ENCODE measurements at places on chromosomes 3 and 15. TPM values are rescaled to one million over a fixed set of nuclear protein-coding genes. Genes with fewer than 3 reads are reported as not detected.
A peak's percentile ranks its signal among the peaks of the same experiment; 100 is the strongest.

SLC24A5 gene
- total RNA-seq: 0.83 TPM

DNA sequence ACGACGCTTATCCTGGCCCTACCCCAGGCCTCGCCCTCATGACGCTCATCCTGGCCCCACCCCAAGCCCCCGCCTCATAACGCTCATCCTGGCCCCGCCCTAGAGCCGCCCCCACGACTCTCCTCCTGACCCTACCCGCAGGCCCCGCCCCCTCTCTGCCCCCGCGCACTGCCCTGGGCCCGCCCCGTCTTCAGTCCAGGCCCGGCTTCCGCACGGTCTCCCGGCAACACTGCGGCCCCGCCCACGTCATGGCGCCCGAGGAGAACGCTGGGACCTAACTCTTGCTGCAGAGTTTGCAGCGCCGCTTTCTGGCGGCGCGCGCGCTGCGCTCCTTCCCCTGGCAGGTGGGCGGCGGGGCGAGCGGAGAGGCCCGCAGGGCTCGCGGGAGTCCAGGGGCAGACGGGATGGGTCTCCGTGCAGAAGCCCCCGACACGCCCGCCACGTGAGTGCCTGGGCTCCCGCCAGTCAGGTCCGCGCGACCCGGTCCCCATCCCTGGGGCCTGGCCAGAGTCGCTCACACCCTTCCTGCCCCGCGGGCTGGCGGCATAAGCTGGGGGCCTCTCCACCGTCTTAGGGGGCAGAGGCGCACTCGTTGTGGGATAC, 52.5 kb upstream of the ROPN1B start:
- DNase-seq: peak; percentile 99
- peak overlapping the region; percentile 87 for H3K27ac ChIP-seq
- H3K4me1 ChIP-seq: peaks cover 5% of the 10 kb centered on the region
- no peaks in the 10 kb centered on the region for H3K36me3 ChIP-seq
- H3K4me3 ChIP-seq: peak overlapping the region; percentile 36

DNA sequence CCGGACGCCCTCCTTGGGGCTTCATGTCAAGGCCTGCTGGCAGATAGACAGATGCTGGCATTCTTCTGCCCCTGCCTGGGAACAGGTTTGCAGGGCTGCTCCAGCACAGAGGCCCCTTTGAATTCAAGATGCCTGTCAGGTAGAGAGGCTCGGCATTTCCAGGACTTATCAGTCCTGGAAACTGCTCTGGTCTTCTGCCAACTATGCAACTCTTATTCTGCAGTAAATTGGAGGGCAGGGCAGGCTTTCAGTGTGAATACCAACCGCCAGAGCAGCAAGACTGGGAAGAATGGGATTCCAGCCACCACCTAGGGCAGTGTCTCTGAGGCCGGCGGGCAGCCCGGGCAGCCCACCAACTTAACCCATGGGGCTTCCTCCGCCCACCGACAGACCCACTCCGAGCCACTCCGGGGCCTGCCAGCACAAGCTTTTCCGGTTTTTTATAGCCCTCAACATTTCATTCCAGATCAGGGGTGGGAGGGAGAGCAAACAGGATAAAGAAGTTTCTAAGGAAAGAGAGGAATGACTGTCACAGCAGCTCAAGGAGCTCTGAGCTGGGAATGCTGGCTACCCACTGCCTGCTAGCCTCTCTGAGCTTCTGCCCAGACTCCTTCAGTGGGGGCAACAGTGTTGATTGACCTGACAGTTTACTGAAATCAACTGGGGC, 140.9 kb downstream of the NTRK3 start:
- no peaks in the 10 kb centered on the region for H3K27me3 ChIP-seq
- H3K27ac ChIP-seq: no peak overlapping the region
- peaks cover 3% of the 10 kb centered on the region for H3K4me1 ChIP-seq
- H3K4me3 ChIP-seq: no peak overlapping the region

DNA sequence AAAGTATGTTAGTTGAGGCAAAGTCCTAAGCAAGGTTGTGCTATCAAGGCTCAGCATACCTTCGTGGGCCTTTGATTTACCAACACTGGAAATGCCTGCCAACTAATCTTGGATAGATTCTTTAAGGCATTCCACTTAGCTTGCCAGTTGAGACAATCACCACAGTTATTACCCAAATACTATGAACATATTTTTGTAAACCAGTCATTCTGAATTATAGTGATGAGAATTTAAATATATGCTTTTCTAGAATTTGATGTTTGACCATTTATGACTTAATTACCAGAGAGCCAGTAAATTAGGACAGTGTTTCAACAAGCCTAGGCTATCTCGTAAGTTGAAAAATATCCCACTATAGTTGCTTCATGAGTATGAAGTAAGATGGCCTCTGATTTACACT, 15.5 kb downstream of the TRIM59 start:
- H3K4me1 ChIP-seq: no peaks in the 10 kb centered on the region
- no peak overlapping the region for H3K27ac ChIP-seq
- H3K27me3 ChIP-seq: no peaks in the 10 kb centered on the region
- no peak for DNase-seq
- H3K36me3 ChIP-seq: peaks cover 23% of the 10 kb centered on the region

- no peak overlapping the region for H3K4me3 ChIP-seq
- peak; percentile 78 for DNase-seq
- H3K4me1 ChIP-seq: peaks cover 46% of the 10 kb centered on the region
Observed at GRCh38 chr15:70504988-70505387, 258.4 kb downstream of the UACA start.

GRCh38 chr3:99848433-99848832, 30.8 kb downstream of the CMSS1 start:
- no peaks in the 10 kb centered on the region for H3K27me3 ChIP-seq
- H3K4me3 ChIP-seq: no peak overlapping the region
- peaks cover 26% of the 10 kb centered on the region for H3K4me1 ChIP-seq
- H3K36me3 ChIP-seq: peaks cover 6% of the 10 kb centered on the region
- DNase-seq: no peak
- H3K27ac ChIP-seq: no peak overlapping the region

All from upper lobe of left lung (tissue), 6 donors.